Activated T-helper 1 cell treated with anti-CD3 and anti-CD28 coated beads, Interleukin-2, amount 50 U/mL, for 16 hours (primary cell): ENCODE measurements at places on chromosomes 7 and 10.

DNA sequence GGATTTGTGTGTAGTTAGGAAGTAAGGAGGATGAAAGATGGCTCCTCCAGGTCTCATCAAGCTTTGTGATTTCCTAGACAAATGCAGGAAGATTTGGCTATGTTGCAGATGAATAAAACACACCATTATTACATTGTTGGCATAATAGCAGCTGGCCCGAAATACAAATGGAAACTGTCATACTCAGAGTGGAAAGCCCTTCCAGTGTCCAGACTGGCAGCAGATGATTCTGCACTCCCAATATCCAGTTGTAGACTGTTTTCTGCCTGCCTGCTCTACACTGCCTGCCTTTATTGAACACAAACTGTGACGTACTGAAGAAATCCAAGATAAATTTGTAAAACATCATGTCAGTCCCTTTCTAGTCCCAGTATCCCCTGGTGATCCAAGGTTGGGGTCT, 99.7 kb upstream of the FZD1 start:
- no peak for DNase-seq

DNA sequence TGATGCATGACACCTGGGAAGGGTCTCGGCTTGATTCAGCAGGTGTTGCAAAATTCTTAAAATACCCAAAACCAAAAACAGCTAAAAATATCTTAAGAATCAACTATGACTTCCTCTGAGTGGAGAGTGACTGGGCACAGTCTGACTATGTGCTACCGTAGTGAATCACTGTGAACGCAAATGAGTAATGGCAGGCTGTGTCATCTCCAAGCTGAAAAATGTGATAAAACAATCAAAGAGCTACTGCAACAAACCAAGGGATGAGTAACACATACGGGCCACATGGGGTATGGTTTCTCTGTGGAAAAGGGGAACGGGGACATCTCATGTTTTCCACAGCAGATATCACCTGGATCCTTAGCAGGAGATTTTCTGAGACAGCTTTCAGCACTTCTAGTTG, 127.5 kb downstream of the ABCA13 start:
- no peak for DNase-seq

DNA sequence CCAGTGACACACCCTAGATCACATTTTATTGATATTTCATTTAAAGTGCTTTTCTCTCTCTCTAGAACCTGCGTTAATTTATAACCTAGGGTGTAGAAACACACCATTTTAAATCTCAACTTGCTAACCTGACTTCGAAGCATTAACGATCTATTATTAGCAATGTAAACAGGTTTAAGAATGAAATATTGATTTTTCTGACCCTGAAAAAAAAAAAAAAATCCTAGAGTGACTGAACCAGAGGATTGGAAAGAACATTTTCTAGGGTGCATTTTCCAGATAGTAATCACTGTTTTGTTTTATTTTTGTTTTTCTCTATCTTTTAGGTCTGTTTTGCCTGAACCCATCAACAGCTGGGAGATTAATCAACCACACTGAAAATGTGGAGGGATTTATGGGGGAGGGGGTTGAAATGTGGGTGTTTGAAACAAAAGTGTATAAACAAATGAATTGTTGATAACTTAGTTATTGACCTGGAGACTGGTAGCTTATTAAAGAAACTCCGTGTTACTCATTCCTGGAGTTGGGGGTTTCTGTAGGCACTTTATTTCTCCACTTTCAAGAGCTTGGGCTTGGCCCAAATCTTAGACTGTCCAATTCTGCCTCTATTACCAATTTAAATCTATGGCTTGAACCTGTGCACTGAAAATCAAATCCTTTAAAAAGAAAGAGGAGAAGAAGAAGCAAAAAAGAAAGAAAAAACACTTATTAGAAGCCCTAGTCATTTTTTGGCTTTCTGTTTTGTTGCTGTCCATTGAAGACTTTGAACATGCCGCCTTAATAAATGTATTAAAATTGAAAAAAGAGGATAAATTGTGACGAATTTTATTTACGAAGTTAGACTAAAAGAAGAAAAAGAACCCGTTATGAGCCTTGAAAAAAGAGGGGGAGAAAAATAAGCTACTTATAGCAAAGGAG, 2.8 kb downstream of the HOXA2 start:
- DNase-seq, result no peak

- DNase-seq, result no peak
These were observed 35.4 kb upstream of the INHBA start for GRCh38 chr7:41738336-41738735.

DNA sequence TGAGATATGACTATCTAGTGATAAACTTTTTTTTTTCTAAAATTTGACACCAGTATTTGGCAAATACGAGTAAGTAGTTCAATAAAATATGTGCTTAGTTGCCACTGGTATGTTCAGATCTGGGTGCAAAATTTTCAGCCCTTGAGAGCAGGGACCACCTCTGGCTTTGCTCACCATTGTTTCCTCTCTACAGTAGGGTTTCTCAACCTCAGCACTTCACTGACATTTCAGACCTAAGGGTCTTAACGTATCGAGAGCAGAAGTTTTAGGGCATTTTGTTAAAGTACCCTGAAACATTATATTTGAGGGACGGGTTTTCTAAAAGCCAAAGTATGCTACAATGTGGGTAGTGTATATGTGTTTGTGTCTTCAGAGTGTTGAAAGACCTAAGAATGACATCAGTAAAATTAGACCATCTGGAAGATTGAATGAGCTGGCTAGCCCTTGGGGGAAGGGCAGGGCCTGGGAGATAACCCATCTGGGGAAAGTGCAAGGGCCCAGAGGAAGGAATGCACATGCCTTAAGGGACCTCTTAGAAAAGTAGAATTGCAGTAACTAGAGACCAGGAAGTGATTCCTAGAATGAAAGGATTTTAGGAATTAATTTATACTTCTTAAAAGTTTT, 11.8 kb downstream of the BZW2 start:
- no peak for DNase-seq

- DNase-seq, result no peak
These were observed 14.3 kb downstream of the GTPBP4 start for GRCh38 chr10:1002425-1003006.

DNA sequence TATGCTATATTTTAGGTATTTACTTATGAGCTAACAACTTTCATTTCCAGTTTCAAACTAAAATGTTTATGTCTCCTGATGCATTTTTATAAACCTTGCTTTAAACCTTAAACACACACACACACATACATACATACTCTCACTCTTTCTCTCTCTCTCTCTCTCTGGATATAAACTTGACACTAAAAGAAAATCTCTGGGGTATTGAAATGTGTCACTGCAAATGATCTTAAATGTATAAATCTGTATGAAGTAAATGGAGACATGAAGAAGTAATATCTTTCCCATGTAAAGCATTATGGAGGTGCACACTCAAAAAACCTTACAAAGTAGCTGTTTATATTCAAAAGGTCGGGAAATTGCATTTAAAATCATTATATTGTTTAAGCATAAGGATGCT, 37.0 kb downstream of the RELN start:
- no peak for DNase-seq

DNA sequence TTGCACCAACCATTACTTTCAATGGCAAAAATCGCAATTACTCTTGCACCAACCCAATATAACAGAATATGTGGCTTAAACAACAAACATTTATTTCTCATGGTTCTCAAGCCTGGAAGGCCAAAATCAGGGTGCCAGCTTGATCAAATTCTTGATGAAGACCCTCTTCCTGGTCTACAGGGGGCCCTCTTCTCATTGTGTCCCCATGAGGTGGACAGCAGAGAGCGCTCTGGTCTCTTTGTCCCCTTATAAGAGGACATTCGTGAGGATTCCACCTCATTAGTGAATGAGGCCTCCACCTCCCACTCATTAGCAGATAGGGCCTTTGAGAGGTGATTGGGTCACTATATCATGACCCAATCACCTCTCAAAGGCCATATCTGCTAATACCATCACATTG, 120.0 kb downstream of the CALN1 start:
- DNase-seq, result no peak

- no peak for DNase-seq
These were observed 28.8 kb downstream of the CALML3 start for GRCh38 chr10:5553400-5554170.

- no peak for DNase-seq
These were observed 17.4 kb downstream of the DLG5 start for GRCh38 chr10:77909021-77909748.

GRCh38 chr10:126400641-126401040, 12.4 kb upstream of the ADAM12 start:
- no peak for DNase-seq

- DNase-seq, result no peak
These were observed 104.2 kb downstream of the WNT2 start for GRCh38 chr7:117218700-117219099.

DNA sequence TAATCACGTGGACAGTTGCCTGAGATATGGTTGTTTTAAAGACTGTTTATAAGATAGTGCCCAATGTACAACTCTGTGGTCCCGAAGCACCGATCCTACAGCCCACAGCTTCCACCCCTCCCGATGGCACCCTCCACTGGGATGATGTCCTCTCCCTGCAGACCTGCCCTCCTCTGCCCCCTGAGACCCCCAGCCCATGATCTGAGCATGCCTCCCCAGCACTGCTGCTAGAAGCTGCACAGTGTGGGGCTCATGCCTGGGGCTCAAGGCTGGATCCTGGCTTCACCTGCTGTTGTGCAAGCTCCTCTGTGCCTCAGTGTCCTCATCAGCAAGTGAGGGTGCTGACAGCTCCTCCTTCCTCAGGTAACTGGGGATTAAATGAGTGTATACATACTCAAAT, 254.7 kb upstream of the MKI67 start:
- DNase-seq, result no peak

DNA sequence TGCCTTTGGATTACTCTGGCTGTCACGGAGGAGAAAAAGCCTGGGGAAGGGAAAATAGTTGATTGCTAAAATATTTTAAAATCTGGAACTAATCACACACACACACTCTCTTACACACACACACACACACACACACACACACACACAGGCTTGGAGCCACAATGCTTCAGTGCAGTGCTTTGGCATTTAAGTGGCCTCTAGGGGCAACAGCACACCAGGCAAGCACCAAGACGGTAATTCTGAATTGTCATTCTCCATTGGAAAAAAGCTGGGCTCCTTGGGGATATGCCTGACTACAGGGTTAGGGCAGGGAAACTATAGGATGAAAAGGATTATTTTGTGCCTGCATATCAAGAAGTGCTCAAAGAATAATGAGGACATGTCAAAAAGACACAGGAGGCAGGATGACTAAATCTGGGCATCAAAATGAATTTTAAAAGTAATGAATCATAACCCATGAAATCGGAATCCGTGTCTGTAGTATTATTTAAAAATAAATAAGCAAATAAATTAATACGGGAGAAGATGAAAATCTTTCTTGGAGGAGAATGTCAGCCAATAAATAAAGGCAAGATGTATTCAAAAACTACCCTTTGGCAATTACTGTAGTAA, 30.4 kb upstream of the DDC start:
- no peak for DNase-seq

- no peak for DNase-seq
These were observed 248.8 kb upstream of the SMIM30 start for GRCh38 chr7:113367041-113367586.

GRCh38 chr7:36668080-36668479, 56.2 kb downstream of the AOAH start:
- DNase-seq, result no peak

DNA sequence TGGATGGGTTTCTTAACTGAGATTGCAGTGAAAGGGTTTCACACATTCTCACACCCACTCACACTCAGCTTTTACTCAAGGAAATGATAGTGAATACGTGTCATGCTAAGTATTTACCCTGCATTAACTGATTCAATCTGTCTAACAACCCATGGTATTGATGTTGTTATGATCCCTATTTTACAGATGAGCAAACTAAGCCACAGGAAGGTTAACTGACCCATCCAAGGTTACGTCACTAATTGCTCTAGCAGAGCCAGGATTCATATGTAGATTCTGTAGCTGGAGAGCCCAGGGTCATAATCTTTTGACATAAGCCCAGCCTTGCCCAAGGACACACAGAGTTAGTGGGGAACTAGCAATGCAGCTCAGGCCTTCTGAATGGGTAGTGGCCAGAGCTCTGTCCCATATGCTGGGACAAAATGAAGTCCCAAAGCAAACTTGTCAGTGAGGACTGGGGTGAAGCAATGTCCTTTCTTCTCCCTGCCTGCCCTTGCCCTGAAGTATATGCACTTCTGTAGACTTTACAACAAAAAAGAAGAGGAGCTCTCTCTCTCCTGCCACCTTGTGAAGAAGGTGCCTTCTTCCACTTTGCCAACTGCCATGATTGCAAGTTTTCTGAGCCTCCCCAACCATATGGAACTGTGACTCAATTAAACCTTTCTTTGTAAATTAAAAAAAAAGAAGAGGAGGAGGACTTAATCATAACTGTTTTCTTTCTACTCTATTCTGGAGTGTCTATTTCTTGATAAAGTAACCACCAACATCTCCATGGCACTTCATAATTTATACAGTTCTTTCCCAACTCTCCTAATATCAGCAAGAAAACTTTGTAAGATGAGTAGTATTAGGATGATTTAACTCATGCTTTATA, 4.9 kb upstream of the CYP3A7 start:
- no peak for DNase-seq

DNA sequence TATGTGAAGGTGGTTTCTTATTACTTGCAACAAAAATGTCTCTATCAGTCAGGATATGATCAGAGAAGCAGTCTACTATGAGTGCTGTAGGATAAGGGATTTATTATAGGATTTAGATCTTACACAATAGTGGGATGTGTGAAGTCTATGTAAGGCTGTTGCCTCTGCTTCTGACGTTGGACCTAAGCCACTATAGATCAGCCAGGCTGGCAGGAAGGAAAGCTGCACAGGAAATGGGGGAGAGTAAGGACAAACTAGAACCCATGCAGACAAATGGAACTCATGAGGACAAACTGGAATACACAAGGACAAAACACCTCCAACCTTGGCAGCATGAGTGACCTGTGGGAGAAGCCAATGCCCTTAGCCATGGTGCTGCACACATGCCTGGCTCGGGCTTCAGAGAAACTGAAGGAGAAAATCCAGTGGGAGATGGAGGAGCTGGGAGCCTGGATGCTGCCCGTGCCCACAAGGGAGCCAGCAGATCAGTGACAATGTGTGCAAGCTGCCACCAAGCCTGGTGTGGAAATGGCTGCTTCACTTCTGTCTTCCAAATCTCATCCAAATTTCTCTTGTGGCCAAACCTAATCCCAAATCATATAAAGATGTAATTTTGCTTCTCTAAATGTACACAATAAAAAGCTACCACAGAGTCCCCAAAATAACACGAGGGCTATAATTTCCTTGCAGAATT, 147.0 kb upstream of the PCGF5 start:
- no peak for DNase-seq
